ENCODE measurements at places on chromosomes 7 and 10.
A peak's percentile ranks its signal among the peaks of the same experiment; 100 is the strongest.

DNA sequence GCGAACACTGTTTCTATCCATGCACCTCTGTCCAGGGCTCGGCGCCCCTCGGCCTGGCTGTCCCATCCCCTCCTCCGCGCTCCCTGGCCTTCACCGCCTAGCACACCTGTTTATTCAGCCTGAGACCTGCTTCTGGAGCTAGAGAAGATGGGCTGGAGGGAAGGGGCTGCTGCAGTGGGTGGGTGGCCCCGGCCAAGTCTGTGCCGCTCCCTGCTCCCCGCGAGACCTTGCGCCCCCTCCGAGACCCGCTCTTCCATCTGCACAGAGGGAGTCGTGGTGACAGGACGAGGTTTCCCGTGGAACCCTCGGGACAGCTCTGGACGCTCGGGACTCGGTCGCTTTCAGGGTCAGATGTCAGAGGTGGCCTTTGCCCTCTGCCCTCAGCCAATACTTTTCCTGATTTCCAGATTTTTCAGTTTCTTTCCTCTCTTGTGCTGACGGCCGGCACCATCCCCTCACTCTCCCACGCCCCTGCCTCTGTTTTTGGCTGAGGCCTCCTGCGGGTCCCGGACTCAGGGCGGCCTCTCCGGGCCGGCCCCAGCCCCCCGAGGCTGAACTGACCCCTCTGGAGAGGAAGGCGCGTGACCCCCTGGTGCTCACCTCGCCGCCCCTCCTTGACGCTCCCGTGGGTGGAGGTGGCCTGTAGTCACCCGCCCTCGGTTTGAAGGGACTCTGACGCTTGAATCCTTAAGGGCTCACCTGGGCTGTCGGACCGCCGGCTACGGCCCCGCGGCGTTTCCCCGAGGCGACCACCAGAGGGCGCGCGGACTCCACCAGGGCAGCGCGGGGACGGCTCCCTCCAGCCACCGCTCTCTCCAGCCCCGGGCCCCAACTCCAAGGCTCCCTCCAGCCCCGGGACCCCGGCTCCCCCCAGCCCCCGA lies 15.6 kb downstream of the SHH start:
- peak; percentile 74 for DNase-seq

DNA sequence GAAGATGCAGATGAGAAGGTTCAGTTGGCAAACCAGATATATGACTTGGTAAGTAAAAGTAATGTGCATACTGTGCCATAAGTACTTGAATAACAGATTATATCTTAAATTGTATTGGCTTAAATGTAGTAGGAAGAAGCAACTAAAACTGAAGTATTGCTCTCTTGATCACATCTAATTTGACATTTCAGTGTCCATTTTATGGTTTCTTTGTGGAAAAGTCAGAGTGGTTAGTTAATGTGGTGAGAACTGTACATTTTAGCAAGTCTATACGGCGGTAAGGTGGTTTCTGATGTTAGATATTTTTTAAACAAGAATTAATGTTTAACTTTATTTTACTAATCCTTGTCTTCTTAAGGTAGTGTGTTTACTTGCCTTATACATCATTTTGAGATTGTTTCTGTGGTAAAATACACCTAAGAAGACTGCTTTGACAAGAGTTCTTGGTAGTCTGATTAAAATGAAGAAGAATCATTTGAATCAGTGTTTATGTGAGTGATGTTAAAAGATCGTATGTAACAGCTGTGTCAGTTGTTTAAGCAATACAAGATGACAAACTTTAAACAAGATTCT lies 5.1 kb downstream of the ING3 start:
- no peak for DNase-seq

DNA sequence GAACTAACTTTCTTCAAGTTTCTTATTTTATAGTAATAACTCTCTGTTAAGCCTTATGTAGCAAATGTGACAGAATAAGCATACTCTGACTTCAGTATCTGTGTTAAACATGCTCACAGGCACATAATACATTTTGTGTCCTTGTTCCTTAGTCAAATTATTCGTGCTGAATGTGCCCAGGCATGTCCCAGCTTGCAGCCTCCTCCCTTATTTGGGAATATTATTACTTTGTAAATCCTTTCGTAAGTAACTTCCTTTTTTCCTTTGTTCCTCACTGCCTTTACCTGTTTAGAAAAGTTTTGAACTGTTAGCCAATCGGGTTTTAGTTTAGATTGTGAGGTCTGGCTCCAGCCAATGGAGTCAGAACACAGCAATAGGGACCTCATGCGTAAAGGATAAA lies 46.9 kb downstream of the GALNT11 start:
- no peak for DNase-seq

DNA sequence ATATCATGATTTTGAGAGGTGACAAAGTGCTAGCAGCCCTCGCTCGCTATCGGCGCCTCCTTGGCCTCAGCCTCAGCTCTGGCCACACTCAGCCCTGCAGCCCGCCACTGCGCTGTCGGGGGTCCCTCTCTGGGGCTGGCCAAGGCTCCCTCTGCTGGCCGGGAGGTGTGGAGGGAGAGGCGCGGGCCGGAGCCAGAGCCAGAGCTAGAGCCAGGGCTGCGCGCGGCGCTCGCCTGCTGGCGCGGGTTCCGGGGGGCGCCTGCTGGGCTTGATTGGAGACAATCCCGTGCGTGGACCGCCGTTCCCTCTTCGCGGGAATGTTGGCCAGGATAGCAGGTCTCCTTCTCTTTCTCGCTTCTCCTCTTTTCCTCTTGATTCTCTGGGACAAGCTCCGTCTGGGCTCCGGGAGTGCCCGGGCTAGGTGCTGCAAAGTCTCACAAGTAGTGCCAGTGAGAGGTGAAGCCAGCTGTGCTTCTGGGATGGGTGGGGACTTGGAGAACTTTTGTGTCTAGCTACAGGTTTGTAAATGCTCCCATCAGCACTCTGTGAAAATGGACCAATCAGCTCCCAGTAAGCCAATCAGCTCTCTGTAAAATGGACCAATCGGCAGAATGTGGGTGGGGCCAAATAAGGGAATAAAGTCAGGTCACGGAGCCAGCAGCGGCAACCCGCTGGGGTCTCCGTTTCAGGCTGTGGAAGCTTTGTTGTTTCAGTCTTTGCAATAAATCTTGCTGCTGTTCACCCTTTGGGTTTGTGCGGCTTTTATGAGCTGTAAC lies 43.4 kb upstream of the ELMO1 start:
- DNase-seq: no peak

DNA sequence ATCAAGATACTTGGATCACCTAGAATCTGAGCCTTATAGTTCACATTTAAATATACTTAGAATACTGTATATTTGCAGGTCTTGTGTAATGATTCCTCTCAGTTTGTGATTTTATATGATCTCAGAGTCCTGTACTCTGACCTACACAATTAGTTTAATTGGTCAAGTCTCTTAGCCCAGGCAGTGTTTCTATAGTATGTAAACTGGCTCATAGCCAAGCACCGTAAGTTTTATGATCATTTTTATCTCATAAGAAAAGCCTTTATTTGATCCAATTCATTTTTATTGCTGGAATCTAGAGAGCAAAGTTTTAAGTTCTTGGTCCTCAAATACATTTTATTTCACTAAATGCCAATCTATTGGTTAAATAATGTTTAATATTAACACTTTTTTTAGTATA lies 242.2 kb downstream of the MALRD1 start:
- no peak for DNase-seq

All from activated CD8-positive, alpha-beta T cell treated with anti-CD3 and anti-CD28 coated beads for 36 hours (primary cell).